A549 (cell line): ENCODE measurements at places on chromosomes 16 and 17. TPM values are rescaled to one million over a fixed set of nuclear protein-coding genes. Genes with fewer than 3 reads are reported as not detected.

- no peak for DNase-seq
Measured at GRCh38 chr16:4495766-4496165, 19.6 kb downstream of the HMOX2 start.

GRCh38 chr17:2521257-2521656, 9.6 kb upstream of the METTL16 start:
- DNase-seq: no peak

DNA sequence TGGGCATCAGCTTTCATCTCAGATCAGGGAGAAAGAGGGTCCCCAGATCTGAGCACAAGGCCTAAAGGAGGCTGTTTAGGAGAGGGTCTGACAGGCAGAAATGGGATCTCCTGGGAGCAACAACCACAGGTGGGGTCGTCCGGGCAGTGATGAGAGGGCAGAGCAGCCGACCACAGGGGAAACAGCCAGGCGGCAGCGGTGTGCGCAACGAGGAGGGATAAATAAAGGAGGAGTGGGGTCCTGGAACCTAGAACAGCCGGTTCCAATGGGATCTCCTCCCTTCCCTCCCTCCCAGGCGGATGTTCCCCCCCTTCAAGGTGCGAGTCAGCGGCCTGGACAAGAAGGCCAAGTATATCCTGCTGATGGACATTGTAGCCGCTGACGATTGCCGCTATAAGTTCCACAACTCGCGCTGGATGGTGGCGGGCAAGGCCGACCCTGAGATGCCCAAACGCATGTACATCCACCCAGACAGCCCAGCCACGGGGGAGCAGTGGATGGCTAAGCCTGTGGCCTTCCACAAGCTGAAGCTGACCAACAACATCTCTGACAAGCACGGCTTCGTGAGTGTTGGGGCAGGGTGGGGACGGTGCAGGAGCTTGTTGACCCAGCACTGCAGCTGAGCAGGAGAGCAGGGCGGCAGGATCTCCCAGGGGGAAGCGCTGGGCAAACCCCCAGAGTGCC, 1.9 kb downstream of the TBX2 start:
- DNase-seq: no peak

- no peak for DNase-seq
Measured at GRCh38 chr16:82033683-82034300, 1.3 kb upstream of the HSD17B2 start.

The MAPK7 gene
- polyA plus RNA-seq: 20.1 to 25.8 TPM (median 23.3 TPM) in 3 replicates

The C17orf58 gene
- 9.6 to 11.2 TPM (median 9.9 TPM) in 3 replicates for polyA plus RNA-seq
